ENCODE measurements at places on chromosomes 2 and 18.

GRCh38 chr2:147083664-147084063, 761.2 kb upstream of the ACVR2A start:
- DNase-seq: no peak

GRCh38 chr2:241443486-241444223, 64.7 kb downstream of the STK25 start:
- DNase-seq: no peak

- DNase-seq: peak; percentile 14
Observed at GRCh38 chr2:158729873-158730620, 65.1 kb upstream of the DAPL1 start.

GRCh38 chr2:113765276-113765675, 8.8 kb upstream of the SLC35F5 start:
- no peak for DNase-seq

GRCh38 chr18:3540805-3541548, 91.0 kb downstream of the TGIF1 start:
- DNase-seq: no peak

DNA sequence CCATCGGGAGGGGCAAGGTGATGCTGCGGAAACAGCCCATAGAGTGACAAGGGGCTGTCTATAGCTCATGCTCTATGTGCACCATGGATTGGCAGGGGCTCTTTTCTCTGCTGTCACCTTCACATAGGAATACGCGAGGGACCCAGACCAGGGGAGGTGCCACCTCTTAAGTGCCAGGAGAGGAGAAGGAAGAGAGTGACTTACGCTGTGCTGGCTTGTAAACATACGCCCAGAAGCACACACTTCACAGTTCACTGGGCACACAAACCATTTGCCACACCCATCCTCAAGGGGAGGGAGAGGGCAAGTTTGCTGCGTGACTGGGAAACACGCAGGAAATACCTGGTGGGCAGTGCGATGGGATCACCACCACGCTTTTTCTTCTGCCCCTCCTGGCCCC, 65.1 kb upstream of the GPR45 start:
- DNase-seq: no peak

DNA sequence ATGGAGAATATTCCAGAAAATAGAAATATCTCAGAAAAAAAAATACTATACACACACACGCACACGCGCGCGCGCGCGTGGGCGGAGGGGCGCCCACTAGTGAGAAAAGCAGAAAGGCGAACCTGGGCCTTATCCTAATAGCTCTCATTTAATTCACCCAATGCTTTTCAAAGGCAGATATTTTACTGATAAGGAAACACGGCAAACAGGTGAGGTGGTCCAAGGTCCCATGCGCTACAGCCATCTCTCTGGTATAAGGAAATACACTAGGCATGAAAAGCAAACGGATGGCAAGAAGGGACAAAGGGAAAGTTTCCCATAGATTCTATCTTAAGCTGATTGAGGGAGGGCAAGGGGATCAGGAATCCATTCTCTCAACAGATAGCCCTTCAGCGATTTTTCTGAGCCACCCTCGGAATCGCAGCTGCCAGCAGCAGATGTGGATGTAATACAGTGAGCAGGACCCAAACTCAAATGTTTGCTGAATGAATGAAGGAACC, 136.7 kb downstream of the TMEM247 start:
- DNase-seq: peak; percentile 30

GRCh38 chr2:232870018-232870765, at the start of gene SNORC:
Gene SNORC, plus strand, starts transcription at chr2:232870264. Its CDS starts 78 bp downstream, at chr2:232870342.
- no peak for DNase-seq

DNA sequence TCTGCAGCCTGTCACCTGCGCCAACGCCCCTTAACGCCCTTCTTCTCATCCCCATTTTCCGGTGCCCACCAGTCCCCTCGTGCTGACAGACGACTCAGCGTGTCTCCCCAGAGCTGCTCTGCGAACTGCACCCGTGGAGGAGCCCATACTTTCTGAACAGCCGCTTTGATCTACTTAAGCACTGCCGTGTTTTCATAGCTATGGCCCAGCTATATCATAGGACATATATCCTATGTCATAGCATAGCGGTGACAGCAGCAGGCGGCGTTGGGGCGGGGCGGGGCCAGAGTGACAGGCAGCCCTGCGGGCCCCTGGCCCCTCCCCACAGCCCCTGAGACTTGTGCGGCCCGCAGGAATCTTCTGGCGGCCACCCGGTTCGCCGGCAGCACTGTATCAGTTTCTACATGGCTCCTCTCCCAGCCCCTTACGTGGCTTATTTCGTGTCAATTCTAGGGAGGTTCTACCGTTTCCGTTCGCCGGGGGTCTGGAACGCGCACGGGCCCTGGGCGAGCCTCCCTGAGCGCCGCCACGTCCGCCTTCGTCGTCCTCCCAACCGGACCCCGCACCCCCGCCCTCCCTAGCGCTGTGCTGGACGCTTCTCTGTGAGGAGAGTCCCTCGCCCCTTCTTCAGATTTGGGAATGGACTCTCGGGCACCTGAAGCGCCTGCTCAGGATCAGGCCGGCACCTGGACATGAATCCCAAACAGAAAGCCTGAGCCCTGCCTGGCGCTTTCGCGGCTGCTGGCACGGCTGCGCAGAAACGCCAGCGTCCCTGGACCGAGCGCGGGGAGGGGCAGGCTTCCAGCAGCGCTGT, 35.4 kb downstream of the PTPN18 start:
- peak; percentile 54 for DNase-seq

DNA sequence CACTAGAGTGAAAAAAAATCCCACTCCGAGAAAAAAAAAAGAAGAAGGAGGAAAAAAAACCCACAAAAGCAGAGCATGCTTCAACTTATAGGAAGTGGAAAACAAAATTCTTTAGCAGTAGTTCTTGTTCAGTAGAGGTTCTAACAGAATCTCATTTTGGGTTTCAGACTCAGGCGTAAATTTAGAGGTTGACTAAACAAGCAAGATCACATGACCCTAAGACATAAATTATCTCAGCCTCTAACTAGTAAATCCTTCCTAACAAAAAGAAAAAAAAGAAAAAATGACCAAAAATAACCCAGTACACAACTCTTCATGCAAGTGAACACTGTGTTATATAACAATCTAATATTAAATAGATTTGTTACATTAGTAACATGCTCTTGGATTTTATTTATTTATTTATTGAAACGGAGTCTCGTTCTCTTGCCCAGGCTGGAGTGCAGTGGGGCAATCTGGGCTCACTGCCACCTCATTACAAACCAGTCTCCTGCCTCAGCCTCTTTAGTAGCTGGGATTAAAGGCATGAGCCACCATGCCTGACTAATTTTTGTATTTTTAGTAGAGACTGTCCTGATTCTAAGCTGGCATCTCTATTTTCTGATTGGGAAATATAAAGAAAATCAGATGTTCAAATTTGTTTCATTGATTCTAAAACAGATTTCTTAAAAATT, 35.4 kb downstream of the PPP4R3B start:
- DNase-seq: no peak

DNA sequence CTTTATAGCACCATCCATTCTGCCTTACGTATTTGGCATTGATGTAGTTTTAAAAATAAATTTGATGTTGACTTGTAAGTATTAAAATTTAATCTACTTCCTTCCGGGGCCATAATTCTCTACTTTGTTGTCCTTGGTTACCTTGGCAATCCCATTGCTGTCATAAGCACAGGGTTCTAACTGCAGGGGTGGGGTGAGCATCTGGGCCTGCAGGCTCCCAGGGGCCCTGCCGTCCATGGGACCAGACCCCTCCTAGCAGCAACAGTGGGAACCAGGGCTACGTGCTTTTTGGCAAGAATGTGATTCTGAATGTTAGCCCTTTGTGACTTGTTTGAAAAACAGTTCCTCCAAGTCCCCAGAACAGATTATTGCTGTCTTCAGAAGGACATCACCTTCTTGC, 4.9 kb downstream of the ASAP2 start:
- no peak for DNase-seq

GRCh38 chr2:219509780-219510511, 4.3 kb upstream of the ASIC4 start:
- DNase-seq: peak; percentile 64

DNA sequence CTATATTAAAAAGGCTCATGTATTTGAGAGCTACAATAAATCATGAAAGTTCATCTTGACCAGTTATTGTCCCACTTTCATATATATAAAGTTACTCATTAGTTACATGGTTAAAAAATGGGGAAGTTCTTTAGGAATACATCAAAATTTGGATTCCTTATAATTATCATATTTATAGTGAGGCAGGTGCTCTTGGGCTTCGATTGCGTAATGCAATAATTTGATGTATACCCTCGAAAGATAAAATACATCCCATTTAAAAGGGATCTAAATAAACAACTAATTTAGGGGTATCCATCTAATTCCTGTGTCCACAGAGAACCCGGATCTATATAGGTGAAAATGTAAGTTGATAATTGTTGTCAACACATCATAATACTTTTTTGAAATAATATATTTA, 444.6 kb downstream of the RIT2 start:
- DNase-seq: no peak

DNA sequence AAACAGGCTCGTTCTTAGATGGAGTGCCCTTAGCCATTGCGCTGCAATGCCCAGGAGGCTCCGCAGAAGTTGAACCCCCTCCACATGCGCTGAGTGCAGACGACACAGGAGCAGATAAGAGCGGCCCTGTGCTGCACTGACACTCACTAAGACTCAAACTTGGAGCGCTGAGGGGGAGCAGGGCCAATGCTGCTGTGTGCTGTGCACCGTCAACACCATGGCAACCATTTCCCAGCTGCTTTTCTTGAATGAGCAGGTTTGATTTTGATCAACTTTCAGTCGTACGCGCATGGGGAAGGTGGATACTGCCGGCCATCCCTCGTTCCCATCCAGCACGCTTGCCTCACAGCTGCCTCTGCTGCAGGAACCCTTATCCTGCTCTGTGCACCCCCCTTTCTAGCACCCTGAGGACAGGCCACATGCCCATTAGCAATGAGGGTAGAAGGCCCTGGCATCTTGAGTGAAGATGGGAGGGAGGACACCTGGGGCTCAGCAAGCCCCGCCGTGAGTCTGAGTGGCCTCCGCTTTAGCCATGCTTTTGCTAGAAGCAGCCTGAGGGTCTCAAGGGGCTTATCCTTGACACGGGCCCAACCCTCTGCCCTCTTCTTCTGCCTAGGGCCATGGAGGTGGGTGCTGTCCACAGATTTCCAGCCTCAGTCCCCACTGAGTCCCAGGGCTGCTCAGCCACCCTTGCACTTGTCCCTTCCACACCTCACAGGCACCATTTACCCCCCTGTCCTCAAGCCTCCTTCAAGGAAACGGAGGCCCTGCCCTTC, 271.9 kb downstream of the PHLPP1 start:
- DNase-seq: no peak
